ENCODE measurements at places on chromosomes 3 and 15. TPM values are rescaled to one million over a fixed set of nuclear protein-coding genes. Genes with fewer than 3 reads are reported as not detected.

GOLGA8K gene
- 0.08 TPM for polyA plus RNA-seq

ALDH1A3 gene
- polyA plus RNA-seq = 9.4 TPM

LACTB gene
- polyA plus RNA-seq = 8.2 TPM

DUOXA2 gene
- polyA plus RNA-seq = 25.0 TPM

SKOR1 gene
- polyA plus RNA-seq = 0.46 TPM
